Breast epithelium (tissue), 4 donors: ENCODE measurements at places on chromosomes 1 and 21.

DNA sequence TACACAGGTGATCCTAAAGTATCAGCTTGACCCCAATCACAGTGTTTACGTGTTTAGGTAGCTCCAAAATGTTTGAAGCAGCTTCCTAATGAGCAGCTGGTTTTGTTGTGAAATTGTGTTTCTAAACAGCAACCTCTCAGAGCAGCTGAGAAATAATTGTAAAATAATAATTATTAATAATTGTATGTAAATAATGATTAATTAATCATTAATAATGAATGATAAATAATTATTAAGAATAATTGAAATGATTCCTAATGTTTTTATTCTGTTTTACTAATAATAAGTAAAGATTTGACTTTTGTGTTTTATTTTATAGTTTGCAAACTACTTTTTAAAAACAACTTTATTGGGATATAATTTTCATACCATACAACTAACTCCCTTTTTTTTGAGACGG is 182.2 kb downstream of the URB2 start:
- DNase-seq, result no peak

- DNase-seq, result no peak
Observed at GRCh38 chr21:30935121-30935888, 53.9 kb upstream of the KRTAP11-1 start.

DNA sequence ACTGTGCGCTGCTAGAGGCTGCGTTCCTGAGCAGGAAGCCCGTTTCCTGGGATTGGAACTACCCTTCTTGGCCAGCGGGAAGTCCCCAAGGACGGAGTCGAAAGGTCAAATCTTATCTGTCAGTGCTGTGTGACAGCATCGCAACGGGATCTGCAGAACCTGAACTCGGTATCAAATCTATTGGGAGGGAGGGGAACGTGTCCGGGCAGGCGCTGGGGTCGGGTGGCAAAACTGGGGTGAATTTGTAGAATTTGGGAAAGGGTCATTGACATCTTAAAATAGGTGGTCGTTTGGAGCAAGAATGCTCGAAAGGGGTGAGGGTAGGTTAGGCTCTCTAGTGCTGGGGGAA is 725 bp upstream of the ARPC5 start:
- no peak for DNase-seq

DNA sequence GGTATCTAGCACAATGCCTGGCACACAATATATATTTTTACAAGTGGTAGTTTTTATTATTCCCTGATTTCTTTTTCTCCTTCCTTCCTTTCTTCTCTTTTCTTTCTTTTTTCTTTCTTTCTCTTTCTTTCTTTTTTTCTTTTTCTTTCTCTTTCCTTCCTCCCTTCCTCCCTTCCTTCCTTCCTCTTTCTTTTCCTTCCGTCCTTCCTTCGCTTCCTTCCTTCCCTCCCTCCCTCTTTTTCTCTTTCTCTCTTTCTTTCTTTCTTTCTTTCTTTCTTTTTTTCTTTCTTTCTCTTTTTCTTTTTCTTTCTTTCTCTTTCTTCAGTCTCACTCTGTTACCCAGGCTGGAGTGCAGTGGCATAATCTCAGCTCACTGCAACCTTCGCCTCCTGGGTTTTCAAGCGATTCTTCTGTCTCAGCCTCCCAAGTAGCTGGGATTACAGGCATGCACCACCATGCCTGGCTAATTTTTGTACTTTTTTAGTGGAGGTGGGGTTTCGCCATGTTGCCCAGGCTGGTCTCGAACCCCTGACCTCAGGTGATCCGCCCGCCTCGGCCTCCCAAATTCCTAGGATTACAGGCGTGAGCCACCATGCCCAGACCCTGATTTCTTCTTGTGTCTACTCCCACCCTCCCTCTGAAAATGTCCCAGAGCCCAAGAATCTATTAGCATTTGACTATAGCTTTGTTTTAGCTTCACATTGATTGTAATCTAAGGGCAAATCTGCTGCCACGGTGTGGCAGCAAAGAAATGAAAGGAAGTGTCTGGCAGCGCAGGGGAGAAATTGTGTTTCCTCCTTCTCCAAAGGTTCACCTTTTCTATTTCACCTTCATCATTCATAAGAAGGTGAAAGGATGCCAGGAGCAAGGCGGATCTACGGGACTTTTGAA is 19.9 kb upstream of the ABCB10 start:
- no peak for DNase-seq

GRCh38 chr21:28856588-28857250 is 136.0 kb downstream of the LTN1 start:
- DNase-seq, result no peak

DNA sequence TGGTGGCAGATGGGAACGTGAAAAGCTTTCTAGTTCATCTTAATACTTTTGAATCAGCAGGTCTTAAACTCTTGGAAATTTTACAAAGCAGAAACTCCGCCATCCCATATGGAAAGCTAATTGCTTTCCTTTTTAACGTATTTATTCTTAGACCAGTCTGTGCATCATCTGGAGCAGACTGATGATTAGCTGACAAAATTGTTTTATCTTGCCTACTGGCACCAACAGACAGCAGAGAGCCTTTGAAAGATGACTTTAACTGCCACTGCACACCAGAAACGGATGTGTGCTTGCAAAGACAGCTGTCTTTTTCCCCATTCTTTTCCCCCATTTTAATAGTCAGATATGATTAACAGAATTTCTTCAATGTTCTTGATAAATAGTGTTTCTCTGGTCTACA is 97.0 kb downstream of the PLD5 start:
- no peak for DNase-seq

DNA sequence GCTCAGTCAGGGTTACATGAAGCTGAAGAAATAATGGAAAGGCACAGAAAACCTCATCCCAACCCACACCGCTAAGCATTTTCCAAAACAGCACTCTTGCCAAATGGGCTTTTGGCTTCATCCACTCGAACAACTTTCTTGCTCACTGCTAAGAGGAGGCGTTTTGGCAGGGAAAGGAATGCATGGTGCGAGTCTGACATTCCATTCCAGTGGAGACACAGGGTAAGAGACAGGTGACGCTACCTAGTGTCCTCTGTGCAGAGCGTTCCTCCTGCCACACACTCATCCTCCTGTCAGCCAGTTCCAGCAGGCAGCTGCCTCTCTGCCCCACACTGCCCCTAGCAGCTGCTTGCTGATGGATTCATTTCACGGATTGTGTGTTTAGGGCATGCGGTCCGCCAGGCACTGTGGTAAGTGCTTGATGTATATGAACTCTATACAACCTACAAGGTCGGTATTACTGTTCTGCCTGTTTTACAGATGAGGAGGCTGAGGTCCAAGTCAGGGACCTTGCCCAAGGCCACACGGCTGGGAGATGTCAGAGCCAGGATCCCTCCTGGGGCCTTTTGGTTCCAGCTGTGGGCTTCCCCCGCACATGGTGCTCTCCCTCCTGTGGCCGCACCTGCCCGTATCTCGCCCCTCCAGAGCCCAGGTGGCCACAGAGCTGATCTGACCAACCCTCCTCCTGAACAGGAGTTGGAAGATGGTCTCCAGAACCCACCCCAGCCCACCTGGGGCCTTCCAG is 25.7 kb upstream of the BACE2 start:
- DNase-seq, result peak; percentile 97

GRCh38 chr21:36059823-36060158 is 535 bp downstream of the SETD4 start:
- no peak for DNase-seq

DNA sequence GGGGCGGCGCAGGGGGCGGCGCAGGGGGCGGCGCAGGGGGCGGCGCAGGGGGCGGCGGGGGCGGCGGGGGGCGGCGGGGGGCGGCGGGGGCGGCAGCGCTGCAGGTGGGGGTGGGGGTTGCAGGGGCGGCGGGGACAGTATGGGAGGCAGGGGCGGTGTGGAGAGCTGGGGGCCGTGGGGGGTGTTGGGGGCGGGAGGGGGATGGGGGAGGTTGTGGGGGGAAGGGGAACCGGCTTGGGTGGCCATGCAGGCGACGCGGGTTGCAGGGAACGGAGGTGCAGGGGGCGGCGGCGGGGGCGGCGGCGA is 13.0 kb upstream of the SLC19A1 start:
- DNase-seq, result no peak

DNA sequence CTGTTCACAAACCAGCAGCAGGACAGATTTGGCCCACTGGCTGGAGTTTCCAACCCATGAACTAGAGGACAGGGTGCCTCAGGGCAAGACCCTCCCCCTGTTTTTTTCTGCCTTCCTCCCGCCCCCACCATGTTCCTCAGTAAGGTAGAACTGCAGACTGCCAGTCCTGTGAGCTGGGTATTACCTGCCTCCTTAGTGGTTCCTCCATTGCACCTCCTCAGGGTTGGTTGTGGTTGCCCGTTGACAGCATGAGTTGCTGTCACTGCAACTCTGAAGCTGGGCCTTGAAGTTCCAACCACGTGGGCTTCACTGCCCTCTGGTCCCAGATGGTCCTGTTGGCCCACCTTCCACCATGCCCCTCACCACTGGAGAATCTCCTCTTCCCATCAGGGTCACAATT is 28.8 kb downstream of the TENT5C start:
- DNase-seq, result no peak

DNA sequence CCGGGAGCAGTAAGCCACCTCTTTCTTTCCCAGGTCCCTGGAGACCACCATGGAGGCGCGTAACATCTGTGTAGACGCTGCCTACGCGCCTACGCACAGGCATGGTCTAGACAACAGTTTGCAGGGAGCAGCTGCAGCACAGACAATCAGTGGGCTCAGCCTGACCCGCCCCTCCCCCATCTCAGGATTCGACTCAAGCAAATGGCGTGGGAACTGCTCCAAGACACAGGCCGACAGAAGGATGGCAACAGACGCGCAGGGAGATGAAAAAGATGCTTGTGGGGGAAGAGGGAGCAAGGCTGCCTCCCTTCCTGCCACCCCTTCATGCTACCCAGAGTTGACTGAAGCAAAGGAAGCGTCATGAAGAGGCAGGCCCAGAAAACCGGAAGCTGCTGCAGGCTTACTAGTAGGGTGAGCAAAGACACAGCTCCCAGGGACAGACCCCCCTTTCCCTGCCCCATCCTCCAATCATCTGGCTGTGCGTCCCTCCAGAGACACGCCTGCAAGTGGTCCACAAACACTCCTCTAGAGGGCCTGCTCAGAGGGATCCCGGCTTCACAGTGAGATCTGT is 19.5 kb downstream of the STK40 start:
- no peak for DNase-seq

DNA sequence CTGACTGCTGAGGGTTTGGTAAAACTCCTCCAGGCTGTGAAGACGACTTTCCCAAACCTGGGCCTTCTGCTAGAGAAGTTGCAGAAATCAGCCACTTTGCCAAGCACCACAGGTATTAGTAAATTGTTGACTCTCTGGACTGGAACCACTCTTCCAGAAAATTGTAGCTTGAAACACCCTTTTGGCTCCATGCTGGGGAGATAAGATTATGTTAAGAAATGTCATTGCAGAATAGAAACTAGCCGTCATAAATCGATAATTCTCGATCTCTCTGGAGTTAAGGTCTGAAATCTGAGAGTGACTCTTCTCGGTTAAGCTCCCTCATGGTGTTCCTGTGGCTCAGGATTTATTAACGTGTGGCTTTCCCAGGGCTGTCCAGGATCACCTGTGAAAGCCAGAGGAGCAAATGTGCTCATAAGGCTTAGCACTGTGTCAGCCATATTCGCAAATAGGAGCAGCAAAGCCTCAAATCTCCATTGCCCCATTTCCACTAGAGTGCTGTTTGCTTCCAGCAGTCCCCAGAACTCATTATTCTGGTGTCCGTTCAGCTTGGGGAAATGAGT is 54.6 kb downstream of the ZBTB40 start:
- DNase-seq, result no peak

- DNase-seq, result no peak
Observed at GRCh38 chr1:169546087-169546995, 39.9 kb downstream of the F5 start.

- DNase-seq, result no peak
Observed at GRCh38 chr1:65820983-65821382, 28.3 kb downstream of the PDE4B start.

GRCh38 chr1:110487726-110488125 is 31.2 kb downstream of the KCNA10 start:
- DNase-seq, result no peak

DNA sequence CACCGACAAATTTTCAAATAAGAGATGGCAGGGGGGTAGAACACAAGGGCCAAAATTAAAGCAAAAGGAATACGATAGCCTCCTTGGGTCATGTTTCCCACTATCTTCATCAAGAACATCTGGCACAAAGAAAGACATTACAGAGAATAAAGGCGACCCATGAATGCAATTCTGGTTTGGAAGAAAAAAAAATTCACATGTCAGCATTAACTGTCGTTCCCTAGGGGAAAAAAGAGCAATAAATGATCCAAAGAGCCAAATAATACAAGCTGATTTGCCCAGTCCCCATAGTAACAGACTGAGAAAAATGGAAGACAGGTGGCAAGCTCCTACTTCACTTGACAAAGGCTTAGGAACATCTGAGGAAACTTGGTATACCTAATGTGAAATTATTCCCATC is 4.5 kb downstream of the STIL start:
- no peak for DNase-seq

DNA sequence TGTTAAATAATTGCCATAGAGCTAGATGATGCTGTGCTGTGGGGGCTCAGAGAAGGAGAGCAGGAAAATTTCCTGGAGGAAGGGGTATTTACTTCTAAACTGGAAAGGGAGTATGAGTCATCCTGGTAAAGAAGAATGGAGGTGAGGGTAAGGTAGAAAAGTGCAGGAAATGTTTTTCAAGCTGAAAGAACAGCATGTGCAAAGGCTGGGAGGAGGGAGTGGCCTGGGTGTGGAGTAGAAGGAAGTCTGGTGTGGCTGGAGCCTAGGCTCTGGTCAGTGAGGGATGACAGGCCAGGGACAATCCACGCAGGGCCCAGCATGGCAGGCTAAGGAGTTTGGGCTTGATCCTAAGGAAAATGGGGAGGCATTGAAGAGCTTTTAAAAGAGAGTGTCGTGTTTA is 45.9 kb downstream of the MATN1 start:
- DNase-seq, result peak; percentile 7

- DNase-seq, result peak; percentile 89
Observed at GRCh38 chr1:64983110-64983509, 16.8 kb upstream of the JAK1 start.

DNA sequence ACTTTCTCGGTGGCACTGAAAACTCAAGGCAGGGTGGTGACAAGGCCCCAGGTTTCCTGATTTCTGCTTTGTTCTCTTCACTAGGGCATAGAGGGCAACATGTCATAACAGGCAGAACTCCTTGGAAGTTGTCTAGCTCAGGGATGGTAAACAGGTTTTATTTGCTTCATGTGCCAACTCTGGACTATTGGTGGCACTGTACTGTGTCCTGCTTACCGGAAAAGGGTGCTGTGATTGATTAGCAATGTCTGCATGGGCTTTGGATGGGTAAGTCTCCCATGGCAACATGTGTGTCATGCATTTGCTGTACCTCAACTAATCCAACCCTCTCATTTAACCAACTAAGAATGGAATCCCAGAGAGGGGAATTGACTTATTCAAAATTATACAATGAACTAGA is 70.7 kb upstream of the USP24 start:
- DNase-seq, result no peak

DNA sequence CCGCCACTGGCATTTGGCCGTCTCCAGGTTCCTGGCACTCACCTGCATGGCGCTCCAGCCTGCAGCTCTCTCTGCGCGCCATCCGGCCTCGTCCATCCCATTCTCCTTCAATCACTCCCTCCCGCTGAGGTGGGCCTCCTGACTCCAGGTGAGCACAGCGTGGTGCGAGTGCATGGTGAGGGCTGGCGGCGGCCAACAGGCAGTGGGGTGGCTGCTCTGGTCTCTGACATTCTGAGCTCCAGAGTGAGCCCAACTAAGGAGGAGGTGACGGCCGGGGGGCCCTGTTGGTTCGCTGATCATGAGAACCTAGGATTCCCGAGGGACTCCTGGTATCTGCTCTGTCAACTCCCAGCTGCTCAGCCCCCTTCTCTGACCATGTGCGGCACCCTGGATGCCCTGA is 130.4 kb downstream of the AJAP1 start:
- no peak for DNase-seq
